ENCODE measurements at places on chromosomes 4 and X.

- no peak for DNase-seq
Measured at GRCh38 chr4:152997771-152998487, 61.8 kb downstream of the FHDC1 start.

DNA sequence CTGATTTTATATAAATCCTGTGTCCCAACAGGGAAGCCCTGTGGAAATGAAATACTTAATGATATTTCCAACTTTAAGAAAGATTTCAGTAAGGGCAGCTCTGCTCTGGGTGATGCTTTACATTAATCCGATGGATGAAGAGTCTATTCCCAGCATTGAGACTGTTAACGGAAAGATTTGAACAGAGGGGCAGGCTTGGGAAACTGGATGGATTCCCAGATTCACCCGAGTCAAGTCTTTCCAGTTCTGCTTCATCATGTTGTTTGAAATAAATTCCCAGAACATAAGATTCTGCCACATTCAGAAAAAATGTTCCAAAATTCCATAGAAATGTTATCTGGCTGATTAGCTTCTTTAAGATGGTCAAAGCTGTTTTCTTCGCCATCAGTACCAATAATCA is 246.0 kb downstream of the FBXW7 start:
- no peak for DNase-seq

DNA sequence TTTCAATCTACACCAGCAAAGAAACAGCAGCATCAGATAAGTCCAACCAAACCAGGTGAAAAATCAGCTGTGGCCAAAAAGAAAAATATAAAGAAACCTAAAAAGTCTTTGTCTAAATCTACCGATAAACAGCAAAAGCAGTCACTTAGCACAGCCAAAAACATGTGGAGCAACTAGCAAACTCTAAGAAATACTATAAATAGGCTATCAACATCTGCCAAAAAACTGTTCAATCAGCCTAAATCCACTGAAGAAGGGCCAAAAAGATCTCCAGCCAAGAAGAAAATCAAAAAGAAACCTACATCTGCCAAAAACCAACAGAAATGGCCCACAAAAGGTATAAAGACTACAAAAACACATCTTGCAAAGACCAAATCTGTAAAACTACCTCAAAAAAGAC is 36.7 kb upstream of the CABS1 start:
- DNase-seq: no peak

DNA sequence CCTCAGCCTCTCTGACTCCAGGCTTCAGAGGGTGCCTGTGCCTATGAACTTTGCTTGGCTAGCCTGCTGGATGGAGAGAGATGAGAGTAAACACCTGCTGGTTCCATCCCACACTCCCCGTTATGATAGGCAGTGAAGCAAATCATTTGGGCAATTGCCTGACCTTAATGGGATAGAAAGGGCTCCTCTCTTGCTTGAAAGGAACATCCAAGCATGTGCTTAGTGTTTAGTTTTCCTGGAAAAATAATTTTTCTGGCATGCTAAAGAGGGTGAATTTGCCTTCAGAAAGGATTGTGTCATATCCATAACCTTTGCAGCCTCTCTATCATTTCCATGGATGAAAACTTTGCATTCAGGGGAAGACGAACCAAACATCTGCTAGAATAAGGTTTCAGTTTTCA is 10.8 kb downstream of the PLAC1 start:
- no peak for DNase-seq

- DNase-seq: no peak
Measured at GRCh38 chr4:6371812-6372211, 100.6 kb downstream of the PPP2R2C start.

GRCh38 chr4:1412376-1413203 is 6.3 kb upstream of the NKX1-1 start:
- no peak for DNase-seq

- DNase-seq: no peak
Measured at GRCh38 chr4:8760561-8760960, 111.1 kb downstream of the HMX1 start.

DNA sequence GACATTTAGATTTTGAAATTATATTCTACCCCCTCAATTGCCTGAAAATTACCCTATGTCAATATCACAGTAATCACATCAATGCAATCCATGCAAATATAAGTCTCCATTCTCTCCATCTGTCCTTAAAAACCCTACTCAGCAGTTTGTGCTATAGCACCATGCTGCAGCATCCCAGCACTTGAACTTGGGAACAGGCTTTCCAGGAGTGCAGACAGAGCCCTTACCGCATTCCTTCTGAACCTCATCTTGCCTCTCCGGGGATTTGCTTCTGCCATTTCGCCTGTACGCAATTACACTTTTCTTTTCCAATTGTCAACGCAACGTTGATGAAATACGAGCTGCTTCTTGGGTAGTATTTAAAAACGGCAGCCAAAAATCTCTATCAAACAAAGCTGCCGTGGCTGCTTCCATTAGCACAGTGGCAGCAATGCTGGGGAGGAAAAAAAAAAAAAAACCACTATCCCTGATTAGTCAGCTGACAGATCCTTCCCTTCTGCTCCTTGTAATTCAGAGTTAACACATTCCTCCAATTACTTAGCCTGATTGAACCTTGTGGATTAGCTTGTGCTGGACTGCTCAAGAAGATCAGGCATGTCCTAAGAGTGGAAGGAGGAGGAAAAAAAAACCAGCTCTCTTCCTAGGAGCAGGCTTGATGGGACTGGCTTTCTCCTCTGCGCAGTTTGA is 65.6 kb downstream of the MCF2 start:
- DNase-seq: no peak

- no peak for DNase-seq
Measured at GRCh38 chr4:155799116-155799793, 40.4 kb downstream of the GUCY1B1 start.
